Hepatic stellate cell (primary cell): ENCODE measurements at places on chromosomes 13 and 19.

DNA sequence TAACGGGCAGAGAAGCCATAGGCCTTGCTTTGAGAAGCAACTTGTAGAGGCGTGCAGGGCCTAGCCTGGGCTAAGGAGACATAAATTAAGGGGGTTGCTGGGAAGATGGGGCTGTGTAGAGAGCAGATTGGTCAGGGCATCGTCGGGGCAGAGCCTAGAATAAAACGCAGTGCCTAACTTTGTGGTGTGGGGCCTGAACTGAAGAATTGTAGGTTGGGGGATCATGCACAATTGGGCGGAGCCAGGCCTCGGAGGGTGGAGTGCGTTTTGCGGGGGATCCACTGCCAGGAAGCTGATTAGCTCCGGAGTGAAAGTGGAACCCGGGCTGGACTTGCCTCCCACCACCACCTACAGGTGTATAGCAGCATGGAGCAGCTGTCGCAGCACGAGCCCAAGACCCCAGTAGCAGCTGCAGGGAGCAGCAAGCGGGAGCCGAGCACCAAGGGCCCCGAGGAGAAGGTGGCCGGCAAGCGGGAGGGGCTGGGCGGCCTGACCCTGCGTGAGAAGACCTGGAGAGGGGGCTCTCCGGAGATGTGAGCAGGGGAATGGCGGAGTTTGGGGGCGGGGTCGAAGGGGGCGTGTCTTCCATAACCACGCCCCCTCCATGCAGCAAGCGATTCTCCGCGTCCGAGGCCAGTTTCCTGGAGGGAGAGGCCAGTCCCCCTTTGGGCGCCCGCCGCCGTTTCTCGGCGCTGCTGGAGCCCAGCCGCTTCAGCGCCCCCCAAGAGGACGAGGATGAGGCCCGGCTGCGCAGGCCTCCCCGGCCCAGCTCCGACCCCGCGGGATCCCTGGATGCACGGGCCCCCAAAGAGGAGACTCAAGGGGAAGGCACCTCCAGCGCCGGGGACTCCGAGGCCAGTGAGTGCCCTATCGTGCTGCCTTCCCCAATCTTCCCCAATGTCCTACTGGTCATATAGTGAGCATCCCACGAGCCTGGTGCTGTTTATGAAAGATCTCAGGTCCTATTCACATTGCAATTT lies 13.8 kb downstream of the DNASE2 start:
- peak; percentile 87 for DNase-seq

- no peak for DNase-seq
Measured at GRCh38 chr19:35061583-35062373, 20.3 kb downstream of the HPN start.

DNA sequence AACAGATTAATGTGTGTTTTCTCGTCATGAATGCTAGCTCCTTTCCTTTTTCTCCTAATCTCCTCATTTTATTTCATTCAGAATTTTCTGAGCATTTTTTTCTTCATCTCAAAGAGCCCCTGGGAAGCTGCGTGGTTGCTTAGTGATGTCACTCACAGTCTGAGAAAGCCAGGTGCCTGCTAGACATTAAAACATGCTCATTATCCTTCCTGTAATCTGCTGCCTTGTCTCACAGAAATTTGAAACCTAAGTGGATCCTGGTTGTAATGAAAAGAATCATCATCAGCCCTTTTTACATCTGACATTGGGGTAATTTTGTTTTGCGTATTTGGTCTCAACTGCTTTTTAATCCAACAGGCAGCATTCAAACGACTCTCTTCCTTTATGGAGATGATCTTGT lies 108.2 kb upstream of the RNF113B start:
- DNase-seq: no peak

GRCh38 chr19:55636723-55637122 lies 4.1 kb upstream of the ZNF580 start:
- no peak for DNase-seq

DNA sequence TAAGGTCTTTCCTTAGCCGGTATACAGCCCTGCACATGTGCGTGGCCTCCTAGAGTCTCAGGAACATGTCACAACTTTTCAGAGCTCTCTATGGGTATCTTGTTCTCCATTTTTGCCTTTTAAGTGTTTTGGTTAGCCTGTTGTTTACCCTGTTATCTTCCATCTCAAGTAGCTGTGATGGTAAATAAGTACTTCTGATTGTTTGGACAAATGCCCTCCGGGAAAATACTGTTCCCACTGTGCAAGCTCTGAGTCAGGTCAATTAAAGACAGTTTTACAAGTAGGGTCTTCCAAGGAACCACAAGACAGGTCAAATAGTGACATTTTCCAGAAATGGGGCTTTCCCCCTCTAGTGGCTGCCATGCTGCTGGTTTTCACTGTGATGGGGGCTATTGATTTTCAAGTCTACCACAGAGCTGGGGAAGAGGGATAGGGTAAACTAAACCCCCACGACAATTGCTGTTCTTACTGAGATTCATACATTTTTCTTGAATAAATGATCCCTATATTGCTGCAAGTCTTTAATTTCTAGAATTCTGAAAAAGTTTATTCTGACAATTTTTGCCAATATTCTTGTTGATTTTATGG lies 109.5 kb downstream of the TM9SF2 start:
- DNase-seq: no peak
